ENCODE measurements at places on chromosomes 16 and 17.

DNA sequence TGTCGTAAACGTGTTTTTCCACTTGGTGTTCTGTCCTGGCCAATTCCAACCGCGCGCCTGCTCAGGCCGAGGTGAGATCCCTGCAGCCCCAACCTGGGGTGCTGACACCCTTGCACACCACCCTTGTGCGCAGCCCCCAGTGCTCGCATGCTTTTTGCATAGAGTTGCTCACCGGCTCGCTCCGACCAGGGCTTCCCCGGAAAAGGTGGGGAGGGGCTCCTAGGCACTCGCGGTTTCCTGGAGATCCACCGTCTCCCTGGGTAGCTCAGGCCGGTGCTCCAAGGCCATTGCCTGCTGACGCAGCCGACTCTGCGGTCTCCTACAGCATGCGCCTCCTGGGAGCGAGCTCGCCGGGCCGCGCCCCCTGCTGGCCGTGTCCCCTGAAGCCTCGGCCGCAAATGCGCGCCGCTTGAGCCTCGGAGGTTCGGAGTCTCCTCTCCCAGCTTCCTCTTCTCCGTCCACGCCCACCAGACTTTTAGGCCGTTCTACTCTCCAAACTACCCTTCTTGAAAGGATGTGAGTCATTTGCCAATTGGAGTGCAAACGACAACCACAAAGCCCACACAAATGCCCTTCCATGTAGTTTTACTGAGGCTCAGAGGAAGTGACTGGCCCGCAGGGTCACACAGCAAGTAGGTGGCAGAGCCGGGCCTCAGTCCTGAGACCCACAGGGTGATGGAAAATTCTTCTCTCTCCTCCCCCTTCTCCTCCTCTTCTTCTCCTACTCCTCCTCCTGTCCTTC is 7.2 kb upstream of the PDP2 start:
- DNase-seq = peak; percentile 100

GRCh38 chr17:36705874-36706731 is 104.7 kb downstream of the MRM1 start:
- DNase-seq = peak; percentile 18

- no peak for DNase-seq
These were observed 99.1 kb downstream of the MAF start for GRCh38 chr16:79501446-79501845.

DNA sequence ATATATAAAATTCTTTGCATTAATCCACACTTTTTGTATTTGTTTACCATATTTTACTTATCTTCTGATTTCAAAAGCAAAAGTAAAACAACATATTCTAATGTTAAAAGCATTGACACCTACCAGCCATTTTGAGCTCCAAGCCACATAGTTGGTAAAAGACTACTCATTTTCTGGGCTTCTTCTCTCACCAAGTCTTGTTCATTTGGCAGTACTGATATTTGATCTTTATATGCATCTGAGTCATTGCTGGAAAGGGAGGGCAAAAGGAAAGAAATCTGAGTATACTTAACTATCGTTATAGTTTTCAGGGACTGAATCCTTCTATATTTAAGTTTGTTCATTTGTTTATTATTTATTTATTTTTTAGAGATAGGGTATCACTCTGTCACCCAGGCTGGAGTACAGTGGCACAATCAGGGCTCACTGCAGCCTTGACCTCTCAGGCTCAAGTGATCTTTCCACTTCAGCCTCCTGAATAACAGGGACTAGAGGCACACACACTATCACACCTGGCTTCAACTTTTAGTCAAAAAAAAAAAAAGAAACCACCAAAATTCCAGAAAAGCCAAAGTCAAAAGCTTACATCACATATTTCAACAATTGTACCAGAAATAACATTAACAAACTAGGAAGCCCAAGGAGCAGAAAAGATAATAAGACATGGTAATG is 121.0 kb upstream of the TOB1 start:
- no peak for DNase-seq

DNA sequence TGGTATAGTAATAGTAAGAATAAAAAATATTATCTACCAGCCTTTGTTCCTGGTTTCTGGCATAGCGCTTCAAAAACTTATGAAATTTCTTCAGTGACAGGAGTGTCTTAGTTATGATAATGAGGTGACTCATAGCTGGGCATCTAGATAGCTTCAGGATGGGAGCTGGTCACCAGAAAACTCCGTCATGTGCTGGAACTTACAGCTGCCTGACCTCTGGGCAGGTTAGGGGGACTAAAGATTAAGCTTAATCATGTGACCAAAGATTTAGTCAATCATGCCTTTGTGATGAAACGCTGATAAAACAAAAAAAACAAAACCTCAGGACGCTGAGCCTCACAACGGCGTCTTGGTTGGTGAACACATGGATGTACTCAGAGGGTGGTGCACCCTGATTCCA is 154.2 kb downstream of the MYO1D start:
- no peak for DNase-seq

GRCh38 chr17:1907909-1908698 is 78.3 kb downstream of the RPA1 start:
- DNase-seq = peak; percentile 32

DNA sequence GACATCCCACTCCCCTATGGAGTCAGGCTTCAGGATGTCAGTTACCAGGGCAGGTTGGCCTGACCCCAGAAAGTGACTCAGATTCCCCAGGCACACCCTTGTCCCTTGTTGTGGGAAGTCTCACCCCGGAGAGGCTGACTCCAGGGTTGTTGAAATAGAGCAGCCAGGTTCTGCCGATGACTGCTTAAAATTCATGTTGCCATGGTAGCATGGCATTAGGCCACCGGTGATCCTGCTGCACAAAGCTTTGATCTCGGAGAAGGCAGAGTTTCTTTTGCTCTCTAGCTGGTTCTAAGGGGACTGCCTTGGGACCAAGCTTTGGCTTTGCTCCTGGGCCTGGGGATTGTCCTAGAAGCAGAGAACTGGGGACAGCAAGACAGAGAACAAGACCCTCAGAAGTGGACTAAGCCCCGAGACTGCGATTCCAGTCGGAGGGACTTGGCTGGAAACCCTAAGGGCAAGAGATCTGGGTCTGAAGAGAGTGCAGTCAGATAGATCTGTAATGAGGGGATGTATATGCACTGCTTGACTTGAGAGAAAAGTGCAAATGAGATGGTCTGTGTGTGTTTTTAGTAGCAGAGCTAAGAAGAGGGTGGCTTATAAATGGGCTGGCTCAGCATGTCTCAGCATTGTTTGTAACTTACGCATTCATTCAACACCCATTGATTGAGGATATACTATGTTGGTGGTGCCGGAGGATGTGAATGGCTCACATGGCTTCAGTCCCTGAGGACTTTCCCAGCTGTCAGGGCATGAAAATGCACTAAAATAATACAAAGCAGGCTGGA is 106.9 kb downstream of the RGS9 start:
- DNase-seq = no peak

DNA sequence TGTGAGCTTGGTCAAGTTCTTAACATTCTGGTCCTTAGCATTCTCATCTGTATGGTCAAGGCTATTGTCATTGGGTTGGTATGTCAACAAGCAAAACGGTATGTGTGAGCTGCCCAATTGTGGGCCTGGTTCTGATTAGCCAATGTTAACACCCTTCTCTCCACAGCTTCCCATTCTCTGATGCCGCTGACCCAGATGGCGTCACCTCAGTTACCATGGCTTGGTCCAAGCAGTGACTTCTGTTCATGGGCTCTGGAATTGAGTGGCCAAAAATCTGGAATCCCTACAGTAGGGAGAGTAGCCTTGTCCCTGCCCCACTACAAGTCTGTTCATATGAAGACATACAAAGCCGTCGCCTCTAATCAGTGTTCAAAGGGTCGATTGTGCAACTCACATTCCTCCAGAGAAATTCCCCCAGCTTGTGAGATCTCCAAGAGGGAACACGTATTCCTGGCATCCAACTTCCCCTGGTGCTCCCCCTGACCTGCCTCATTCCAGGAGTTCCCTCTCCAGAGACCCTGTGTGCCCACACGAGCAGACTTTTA is 15.8 kb downstream of the TMEM98 start:
- DNase-seq = peak; percentile 77

- no peak for DNase-seq
These were observed 7.7 kb downstream of the USP6 start for GRCh38 chr17:5123343-5124124.

- peak; percentile 17 for DNase-seq
These were observed 36.0 kb downstream of the IQCK start for GRCh38 chr16:19753815-19754643.

DNA sequence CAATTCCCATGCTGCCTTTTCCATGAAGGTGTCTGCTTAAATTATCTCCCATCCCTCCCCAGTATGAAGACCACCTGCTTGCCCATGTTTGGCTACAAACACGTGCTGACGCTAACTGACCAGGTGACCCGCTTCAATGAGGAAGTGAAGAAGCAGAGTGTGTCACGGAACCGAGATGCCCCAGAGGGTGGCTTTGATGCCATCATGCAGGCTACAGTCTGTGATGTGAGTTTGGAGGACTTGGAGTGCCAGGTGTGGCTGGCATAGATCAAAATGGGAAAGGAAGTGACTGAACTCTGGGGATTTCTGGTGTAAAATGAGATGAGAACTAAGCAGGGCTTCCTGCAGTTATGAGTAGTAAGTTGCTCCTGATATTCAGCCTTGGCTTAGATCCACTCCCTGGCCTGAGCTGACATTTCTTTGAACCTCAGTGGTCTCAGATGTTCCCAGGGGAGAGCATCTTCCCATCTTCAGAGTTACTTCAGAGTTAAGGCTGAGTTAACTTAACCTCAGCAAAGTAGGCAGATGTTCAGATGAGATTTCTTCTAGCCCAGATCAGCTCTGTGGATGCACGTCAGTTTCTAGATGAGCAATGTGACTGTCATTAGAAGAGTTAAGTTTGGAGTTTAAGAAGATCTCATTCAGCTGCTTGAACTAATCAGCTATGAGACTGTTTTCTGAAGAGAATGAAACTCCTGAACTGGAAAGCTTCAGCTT is 32.7 kb downstream of the ITGB3 start:
- no peak for DNase-seq

- no peak for DNase-seq
These were observed 137.2 kb downstream of the CYLD start for GRCh38 chr16:50878966-50879615.

Data from mesenchymal stem cell (in vitro differentiated cells and primary cell).